Left hindlimb (tissue), 1 donor: ENCODE measurements at places on chromosomes 13 and 19.

- no peak for DNase-seq
Measured at GRCh38 chr13:83568019-83568418, 314.3 kb downstream of the SLITRK1 start.

DNA sequence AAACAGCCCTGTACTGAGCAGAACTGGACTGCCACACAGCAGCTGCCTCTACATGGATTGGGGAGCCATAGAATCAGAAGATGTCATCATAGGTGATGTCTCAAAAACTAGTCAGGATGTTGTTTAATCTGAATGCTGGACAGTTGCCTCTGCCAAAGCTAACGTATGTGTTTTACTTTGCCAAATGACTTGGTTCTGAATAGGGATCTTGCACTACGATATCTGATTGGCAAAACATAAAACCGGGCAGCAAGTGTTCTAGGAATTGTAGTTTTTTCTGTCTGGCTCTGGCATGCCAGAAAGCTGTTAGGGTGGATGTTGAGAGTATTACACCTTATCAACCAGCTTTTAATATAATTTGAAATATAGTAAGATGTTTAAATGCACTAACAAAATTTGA, 645.9 kb downstream of the GPC5 start:
- no peak for DNase-seq

GRCh38 chr13:51834581-51835171, 10.3 kb downstream of the TMEM272 start:
- no peak for DNase-seq

DNA sequence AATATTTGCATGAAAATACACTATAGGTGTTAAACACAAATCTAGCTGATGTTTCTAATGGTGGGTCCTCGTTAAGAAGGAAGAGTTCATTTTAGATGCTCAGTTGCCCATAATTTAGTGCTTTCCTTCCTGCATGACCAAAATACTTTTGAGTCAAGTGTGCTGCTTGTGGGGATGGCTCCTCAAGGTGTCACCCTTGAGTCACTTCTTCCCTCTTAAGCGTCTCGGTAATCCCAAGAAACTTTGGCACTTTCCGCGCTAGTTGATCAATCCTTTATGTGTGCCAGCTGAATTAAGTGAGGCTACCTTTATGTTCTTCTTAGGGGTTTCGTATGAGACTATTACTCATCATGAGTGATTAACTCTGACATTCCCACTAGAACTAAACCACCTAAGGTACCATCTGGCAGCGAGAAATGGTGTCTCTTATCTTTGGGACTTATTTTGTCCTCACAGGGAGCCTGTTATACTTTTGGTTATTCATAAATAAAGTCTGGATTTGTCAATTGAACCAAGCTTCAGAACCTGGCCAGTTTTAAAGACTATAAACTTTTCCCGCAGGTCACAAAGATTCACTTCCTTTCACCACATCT, 106.8 kb downstream of the NHLRC3 start:
- peak; percentile 46 for DNase-seq

DNA sequence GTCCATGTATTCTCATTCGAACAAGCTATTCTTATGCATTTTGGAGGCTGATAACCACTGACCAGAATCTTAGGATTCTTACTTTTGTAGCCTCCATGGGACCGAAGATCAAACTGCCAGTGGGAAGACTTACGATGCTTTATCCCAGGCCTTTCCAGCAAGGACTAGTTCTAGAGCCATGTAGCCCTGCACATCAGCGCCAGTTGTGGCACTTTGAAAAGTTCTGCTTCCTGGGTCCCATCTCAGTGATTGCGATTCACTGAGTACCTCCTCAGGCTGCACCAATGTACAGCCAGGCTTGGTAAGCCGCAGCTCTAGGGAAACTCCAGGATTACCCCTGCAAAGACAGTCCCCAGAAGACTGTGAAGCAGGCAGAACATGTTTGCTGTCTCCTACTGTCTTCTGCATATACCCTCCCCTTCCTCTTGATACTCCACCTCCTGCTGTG, 18.9 kb upstream of the ENOX1 start:
- DNase-seq, result no peak

DNA sequence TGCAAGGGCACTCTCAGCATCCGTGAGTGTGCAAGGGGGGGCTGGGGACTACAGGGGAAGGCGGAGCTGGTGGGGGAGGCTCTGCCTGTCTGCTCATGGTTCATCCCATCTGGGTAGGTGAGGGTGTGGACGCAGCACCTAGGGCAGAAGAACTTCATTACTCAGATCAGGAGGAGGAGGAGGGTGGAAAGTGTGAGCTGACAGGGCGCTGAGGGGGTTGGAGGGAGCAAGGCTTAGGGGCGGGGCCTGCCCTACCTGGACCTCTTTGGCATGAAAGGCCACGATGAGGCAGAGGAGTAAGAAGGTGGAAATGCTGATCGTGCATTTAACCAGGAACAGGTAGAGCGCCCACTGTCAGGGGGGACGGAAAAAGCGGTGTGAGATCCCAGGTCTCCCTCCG, 4.5 kb downstream of the KCNN4 start:
- no peak for DNase-seq

- no peak for DNase-seq
Measured at GRCh38 chr19:6225232-6225865, 54.4 kb downstream of the MLLT1 start.

DNA sequence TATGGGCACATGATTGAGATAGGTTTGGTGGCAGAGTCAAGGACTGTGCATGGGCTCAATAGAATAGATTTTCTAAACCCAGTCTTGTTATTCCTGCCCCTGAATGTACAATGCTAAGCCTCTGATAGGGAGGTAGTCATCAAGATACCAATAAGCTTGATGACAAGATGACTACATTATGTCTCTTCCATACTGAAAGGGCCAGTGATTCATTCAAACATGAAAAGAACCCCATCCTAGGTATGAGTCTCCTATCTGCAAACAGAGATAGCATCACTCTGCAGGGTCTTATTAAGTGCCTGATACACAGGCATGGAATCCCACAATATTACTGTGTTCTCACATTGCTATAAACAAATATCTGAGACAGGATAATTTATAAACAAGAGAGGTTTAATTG, 40.3 kb upstream of the UFM1 start:
- DNase-seq, result no peak

DNA sequence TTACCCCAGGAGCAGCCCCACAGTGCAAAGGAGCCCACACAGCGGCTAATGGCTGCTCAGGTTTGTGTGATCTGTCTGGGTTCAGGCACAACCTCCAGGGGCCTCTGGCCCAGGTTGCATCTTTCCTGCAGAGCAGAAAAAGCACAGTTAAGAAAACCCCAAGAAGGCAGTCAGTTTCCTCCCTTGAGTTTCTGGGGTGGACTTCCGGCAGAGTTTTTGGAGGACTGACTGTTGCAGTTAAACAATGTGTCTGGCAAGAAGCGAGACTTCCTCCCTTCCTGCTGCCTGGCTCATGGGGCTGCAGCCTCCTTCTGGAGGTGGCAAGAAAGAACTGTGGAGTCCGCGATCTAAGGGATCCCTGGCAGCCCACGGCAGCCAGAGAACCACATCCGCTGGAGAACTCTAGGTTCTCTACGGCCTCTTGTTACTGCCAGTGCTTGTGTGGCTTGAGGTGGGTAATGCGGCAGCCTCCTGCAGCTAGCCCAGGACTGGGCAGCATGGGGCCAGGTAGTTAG, 114.4 kb downstream of the ZDHHC20 start:
- no peak for DNase-seq

- peak; percentile 12 for DNase-seq
Measured at GRCh38 chr19:39195755-39196154, 1.0 kb upstream of the NCCRP1 start.

DNA sequence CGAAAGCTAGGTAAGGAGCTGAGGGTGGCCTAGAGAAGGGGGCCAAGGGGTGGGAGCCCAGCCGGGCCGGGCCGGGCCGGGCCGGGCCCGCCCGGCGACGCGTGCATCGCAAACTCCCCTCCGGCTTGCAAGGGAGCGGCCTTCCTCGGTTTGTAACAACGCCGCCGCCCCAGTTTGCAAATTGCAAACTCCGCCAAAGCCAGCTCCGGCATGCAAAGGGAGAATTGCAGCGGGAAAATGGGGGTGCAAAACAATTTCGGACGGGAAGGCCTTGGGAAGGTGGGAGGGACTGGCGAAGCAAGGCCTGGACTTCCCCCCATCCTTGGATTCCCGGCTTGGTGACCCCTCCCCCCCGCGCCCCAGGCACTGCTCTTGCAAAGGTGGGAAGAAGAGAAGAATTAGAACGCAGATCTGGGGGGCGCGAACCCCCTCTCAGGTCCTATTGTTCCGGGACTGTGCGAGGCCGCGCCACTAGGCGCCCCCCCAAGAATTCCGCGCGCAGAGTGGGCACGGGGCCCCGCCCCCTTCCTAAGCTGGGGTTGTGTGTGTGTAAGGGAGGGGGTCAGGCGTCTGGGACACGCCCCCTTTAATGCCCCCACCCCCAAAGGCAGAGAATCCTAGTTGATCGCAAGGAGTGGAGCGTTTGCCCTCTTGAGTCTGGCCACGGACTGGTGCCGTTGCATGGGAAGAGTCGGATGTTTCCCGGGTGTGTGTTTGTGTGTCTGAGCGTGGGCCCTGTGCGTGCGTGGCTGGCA, 926 bp downstream of the PRR12 start:
- DNase-seq, result peak; percentile 72

DNA sequence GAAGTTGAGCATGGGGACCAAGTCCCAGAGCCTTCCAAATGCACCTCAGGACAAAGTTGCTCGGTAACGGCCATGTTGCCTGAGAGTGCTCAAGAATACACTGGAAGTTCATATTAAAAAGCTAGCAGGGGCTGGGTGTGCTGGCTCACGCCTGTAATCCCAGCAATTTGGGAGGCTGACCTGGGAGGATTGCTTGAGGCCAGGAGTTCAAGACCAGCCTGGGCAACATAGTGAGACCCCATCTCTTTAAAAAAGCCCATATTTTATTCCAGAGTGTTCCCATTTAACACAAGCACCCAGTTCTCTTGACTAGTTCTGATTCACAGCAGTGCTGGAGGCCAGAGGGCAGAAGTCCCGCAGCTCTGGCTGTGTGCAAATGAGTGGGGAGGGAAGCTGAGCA, 8.1 kb upstream of the GPI start:
- no peak for DNase-seq

- no peak for DNase-seq
Measured at GRCh38 chr13:46332772-46333171, 54.3 kb downstream of the RUBCNL start.

- DNase-seq, result peak; percentile 42
Measured at GRCh38 chr13:28324181-28324789, 170.6 kb downstream of the FLT1 start.
